Adrenal gland (tissue), 19 donors: ENCODE measurements at places on chromosomes 6 and 20. TPM values are rescaled to one million over a fixed set of nuclear protein-coding genes. Genes with fewer than 3 reads are reported as not detected.

DNA sequence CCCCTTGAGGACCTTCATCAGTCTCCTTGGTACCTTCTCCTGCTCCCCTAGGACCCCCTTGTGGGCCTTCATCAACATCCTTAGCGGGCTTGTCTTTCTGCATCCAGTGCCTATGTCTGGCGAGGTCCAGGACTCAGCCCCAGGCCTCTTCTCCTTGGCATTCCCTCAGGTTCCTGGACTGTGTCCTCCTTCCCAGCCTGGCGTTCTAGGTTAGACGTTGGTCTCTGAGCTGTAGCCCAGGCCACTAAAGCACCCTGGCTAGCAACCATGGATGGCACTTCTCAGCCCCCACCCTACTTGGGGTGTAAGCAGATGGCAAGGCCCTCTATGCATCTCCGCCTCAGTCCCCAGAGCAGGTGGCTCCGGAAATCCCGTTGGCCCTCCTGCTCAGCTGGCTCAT is 51.5 kb upstream of the NNAT start:
- no peaks in the 10 kb centered on the region for H3K27me3 ChIP-seq
- no peak overlapping the region for H3K27ac ChIP-seq
- no peaks in the 10 kb centered on the region for H3K4me1 ChIP-seq
- H3K36me3 ChIP-seq, result no peaks in the 10 kb centered on the region

DNA sequence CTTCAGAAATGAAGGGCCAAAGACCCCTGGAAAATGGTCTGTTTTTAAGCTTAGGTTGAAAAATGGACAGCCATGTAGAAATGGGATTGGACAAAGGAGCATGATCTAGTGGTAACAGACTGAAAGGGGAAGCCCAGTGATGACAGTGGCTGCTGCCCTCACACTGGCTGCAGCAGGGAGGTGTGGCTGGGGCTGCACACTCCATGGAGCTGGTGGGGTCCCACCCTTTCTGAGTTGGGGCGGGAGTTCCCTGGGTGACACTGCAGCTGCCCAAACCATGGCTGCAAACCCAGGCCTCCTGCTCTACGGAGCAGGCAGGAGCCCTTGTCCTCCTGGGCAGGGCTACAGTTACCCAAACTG is 8.5 kb upstream of the PACSIN1 start:
- no peak overlapping the region for H3K27ac ChIP-seq
- no peaks in the 10 kb centered on the region for H3K27me3 ChIP-seq
- no peaks in the 10 kb centered on the region for H3K36me3 ChIP-seq
- H3K4me1 ChIP-seq, result no peaks in the 10 kb centered on the region
- no peak for DNase-seq

DNA sequence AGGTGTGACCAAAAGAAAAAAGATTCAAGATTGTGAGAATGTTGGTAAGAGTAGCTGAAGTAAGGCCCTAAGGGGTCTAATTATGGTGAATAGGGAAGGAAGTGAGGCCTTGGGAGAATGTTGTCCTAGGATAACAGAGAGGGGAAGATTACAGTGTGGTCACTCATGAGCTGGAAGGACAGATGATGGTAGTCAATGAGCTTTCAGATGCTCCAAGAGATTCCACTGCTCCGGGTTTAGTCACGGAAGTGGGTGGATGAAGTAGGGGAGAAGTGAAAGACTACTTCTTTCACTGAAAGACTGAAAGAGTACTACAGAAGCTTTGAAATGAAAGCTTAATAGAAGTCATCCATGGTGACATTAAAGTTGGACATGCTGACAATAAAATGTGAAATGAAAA is 108.5 kb downstream of the MMS22L start:
- no peaks in the 10 kb centered on the region for H3K36me3 ChIP-seq
- no peak overlapping the region for H3K27ac ChIP-seq
- DNase-seq, result no peak
- no peak overlapping the region for H3K4me3 ChIP-seq
- no peaks in the 10 kb centered on the region for H3K4me1 ChIP-seq
- H3K27me3 ChIP-seq, result no peaks in the 10 kb centered on the region

DNA sequence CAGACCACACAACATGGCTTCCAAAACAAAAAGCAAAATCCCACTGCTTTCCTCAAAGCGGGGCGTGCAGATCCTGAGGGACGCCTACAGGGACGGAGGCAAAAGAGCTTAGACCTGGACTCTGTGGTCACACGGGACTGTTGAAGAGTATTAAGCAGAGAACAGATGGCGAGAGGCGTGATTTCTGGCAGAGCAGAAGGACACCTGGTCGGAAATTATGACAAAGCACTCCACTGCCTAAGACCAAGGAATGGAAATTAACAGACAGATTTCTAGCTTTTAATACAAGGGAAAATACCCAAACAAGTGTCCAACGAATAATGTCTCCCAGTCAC is 15.4 kb downstream of the CST7 start:
- H3K36me3 ChIP-seq, result peaks cover 83% of the 10 kb centered on the region
- no peaks in the 10 kb centered on the region for H3K27me3 ChIP-seq
- no peaks in the 10 kb centered on the region for H3K4me1 ChIP-seq
- no peak overlapping the region for H3K27ac ChIP-seq
- no peak overlapping the region for H3K4me3 ChIP-seq

- no peaks in the 10 kb centered on the region for H3K4me1 ChIP-seq
- H3K36me3 ChIP-seq, result no peaks in the 10 kb centered on the region
- no peak for DNase-seq
- no peaks in the 10 kb centered on the region for H3K27me3 ChIP-seq
Observed at GRCh38 chr6:40978687-40979289, 60.2 kb downstream of the UNC5CL start.

RAE1 gene
- 22.7 TPM for total RNA-seq
